ENCODE measurements at places on chromosomes 1 and 21.

- DNase-seq = no peak
These were observed 4.3 kb upstream of the NR1I3 start for GRCh38 chr1:161242313-161242712.

DNA sequence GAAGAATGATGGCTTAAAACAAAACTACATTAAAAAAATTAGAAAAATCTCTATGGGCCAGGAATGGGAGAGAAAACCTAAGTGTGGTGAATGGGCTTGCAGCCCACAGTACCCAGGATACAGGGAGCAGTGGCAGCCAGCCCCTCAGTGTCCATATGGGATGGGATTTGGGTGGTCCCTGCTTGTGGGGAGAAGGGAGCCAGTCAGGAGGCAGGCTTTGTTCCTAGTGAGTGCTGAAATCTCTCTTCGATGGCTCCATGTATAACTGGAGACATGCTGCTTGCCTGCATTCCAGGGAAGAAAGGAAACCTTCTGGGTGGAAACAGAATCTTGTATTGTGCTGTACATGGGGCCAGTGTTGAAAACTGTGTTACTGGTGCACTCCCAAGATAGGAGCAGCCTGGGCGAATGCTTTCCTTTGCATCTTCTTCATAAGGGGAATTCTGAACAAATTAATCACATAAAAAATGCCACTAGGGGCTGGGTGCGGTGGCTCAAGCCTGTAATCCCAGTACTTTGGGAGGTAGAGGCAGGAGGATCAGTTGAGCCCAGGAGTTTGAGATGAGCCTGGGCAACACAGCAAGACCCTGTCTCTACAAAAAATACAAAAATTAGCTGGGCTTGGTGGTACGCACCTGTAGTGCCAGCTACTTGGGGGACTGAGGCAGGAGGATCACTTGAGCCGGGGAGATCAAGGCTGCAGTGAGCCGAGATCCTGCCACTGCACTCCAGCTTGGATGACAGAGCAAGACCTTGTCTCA is 36.0 kb downstream of the PTPRU start:
- no peak for DNase-seq

GRCh38 chr1:25066731-25067517 is 136.8 kb upstream of the RUNX3 start:
- no peak for DNase-seq

GRCh38 chr1:158002631-158003405 is 9.4 kb downstream of the KIRREL1 start:
- DNase-seq = no peak

- DNase-seq = no peak
These were observed 80.3 kb upstream of the TLR5 start for GRCh38 chr1:223223091-223223995.

GRCh38 chr1:64574301-64574700 is 104.4 kb downstream of the CACHD1 start:
- DNase-seq = no peak

DNA sequence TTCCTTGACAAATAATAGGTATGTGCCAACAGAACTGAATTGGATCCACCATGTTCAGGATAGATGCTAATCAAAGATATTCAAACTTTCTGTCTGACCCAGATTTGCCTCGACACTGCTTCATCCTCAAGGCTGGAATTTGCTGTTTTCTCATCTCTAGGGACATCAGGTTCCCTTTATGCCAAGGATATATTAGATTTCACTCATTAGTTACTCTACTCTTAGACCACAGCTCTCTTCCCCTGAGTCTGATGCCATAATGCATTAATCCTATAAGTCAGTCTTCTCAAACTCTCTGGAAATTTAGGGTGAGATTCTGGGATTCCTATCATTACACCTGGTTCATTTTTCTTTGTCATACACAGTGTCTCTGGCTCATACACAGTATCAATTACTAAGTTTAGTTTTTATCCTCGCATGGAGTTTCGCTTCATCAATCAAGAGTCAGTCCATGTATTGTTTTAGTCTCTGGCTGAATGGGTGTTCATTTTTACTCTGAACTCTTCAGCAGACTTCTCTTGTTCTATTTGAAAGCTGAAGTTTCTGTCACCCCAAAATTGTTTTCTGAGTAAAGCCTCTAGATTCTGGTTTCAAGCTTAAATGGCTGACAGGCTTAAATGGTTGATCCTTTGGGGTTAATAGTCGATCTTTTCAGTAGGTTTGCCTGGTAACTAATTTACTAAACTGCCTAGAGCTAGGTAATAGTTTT is 9.3 kb upstream of the DCAF6 start:
- DNase-seq = no peak

DNA sequence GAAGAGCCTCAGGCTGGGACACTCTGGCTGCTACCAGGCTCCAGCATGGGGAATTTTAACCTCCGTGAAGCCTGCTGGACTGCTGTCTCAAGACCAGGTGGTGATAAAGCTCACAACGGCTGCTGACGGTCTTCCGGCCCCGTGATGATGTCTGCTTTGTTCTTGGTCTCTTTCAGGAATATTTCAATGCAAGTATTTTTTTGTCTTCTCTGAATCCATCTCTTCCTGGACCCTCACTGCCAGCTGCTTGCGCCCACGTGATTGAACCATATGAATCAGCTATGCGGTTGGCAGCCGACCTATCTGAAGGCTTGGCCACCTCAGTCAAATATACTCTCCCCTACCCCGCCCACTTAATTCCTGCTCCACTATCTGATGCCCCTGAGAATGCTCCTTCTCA is 14.6 kb upstream of the SLC6A17 start:
- DNase-seq = no peak

GRCh38 chr1:181033128-181033798 is 520 bp upstream of the MR1 start:
- DNase-seq = peak; percentile 88

- no peak for DNase-seq
These were observed 977 bp downstream of the TRAF3IP3 start for GRCh38 chr1:209756615-209757445.

DNA sequence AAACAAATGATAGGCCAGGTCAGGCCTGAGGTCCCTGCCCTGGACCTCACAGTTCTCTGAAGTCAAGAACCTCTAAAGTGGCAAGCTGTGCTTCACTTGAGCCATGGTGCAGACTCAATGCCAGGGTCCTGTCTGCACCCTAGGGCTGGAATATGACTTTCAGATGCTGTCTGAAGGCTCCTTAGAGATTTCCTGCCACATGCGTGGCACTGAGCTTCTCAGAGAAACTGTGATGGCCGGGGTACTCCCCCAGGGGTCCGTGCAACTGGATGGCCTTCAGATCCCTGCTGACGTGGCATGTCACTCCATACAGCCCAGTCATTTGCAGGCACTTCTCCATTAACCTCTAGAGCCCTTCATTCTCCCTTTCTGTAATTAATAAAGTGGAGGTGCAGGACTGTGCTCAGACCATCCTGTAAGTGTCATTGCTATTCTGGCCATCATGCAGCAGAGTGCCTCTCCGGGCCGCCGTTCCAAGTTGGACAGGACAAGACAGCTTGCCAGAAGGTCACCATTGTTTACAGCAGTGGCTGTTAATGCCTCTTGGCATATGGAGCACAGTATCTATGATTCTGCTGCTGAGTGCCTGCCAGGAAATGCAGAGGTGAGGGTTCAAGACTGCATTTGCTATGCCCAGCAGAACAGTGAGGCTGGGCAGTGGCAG is 205.1 kb upstream of the COA6 start:
- DNase-seq = no peak

DNA sequence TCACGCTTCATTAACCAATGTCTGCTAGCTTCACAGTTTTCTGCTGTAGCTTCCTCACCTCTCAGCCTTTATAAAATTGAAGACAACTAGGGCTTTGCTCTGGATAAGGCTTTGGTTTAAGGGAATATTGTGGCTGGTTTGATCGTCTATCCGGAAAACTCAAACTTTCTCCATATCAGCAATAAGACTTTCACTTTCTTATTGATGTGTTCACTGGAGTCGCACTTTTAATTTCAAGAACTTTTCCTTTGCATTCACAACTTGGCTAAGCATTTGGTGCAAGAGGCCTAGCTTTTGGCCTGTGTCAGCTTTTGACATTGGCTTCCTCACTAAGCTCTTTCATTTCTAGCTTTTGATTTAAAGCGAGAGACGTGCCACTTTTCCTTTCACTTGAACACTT is 12.9 kb downstream of the COA6 start:
- DNase-seq = no peak

DNA sequence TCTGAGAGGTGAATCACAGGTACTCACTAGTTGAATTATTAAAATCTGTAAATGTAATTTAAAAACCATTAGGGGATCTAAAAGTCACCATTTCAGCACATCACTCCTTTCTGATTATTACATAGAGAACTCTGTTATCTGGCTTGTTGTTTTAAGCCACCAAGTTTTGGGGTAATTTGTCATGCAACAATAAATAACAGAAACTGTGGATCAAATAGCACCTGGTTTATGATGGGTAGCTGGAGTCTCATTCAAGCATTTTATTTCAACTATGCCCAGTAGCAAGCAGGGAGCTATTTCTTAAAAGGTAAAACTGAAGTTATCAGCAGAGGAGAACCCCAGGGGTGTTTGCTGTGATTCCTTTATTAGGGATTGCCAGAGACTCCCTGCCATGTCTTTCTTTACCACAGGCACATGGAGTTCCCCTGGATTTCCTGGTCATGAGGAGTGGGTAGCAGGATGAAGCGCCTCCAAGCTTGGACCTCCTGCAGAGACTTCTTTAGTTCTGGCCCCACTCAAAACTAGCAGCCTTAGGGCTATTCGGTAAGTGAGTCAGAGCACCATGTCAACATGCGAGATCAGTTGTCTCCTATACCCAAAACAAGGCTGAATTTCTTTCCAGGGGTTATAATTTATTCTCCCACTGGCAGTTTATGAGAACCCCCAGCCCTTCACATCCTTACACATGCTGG is 179.2 kb downstream of the GIPC2 start:
- DNase-seq = no peak

DNA sequence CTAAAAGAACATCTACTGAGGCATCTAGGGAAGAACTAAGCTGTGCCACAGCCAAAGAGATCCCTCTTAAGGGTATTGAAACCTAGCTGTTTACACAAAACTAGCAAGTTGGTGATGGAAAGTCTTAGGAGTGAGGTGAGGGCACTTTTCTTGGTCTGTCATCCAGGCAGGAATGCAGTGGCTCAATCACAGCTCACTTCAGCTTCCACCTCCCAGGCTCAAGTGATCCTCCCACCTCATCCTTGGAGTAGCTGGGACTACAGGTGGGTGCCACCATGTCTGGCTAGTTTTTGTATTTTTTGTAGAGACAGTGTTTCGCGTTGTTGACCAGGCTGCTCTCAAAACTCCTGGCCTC is 2.4 kb downstream of the PLEKHO1 start:
- DNase-seq = no peak

- DNase-seq = no peak
These were observed 7.9 kb downstream of the H6PD start for GRCh38 chr1:9242338-9242969.

- DNase-seq = no peak
These were observed 3.4 kb upstream of the TMEM222 start for GRCh38 chr1:27318596-27318995.

DNA sequence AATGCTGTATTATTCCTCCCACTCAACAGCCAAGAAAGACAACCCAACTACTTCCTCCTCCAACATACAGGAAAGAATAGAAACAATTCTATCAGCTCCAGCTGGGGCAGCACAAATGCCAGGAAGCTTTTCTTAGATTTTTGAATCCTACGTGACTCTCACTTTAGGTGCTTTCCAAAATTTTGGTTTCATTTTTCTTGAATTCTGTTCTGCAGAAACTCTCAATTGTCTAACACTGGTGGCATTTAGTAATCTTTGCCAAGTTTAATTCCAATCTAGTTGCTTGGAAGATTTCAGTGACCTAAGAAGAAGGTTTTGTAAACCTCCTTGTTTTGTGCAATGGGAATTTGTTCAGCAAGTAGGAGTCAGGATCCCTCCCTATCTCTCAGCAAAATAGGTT is 37.1 kb upstream of the DOCK7 start:
- peak; percentile 32 for DNase-seq

- DNase-seq = no peak
These were observed 49.3 kb upstream of the ADGRL4 start for GRCh38 chr1:79055856-79056255.

DNA sequence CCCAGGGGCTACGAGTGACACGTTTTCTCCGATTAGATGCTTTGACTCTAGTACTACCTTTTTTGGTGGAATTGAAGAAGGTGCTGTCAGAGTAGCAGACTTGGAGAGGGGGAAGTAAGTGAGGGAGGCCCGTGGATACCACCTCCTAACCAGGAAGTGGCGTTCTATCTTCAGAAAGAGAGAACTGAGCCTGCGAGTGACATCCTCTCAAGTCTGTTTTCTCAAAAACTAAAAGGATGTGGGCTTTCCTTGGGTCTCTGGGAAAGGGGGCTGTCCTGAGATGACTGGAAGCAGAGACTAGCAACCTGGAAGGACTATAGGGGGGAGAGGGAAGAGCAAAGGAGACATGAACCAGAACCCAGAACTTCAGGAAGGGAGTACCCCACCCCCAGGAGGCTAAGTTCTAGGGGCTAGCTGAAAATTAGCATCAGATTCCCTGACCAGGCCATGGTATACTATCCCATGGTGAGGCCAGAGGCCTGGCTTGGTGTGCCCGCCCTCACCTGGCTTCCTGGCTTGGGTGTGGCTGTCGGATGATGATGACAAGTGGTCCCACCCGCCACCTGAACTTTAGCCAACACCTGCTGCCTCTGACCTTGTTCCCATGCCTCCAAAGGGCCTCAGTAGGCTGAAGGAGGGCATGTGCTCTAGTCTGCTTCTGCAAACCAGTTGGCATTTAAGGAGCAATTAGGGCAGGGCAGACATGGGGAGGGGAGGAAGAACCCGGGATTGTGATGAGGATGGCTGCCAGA is 49.1 kb downstream of the ATP2B4 start:
- no peak for DNase-seq

DNA sequence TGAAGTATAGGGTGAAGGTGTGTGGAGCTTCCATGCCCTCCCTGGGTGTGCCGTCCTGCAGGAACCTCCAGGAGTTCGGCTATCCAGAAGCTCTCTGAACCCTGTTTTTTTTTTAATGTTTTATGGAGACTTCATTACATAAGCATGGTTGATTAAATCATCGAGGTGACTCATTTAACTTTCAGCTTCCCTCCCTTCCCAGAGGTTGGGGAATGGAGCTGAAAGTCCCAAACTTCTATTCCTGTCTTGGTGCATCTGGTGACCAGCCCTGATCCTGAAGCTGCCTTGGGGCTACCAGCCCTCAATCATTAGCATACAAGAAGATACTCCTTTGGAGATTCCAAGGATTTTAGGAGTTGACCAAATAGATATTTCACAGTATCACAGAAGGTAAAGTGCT is 9.5 kb downstream of the RRP15 start:
- DNase-seq = no peak

DNA sequence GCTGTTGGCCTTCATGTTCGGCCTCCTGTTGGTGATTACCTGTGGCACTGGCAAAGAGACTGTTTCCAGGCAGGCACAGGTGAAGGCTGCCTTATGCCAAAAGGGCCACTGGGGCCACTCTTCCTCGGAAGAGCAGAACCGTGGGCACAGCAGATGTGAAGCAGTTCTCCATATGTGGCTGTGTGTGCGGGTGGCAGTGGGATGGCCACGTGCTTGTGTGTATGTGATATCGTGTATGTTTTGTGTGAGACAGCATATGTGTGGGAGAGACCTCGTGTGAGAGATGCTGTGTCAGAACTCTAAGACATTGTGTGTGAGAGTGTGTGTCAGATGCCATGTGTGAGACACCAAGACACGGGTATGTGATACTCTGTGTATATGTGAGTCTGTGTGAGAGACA is 53.4 kb upstream of the KDM4A start:
- no peak for DNase-seq

Data from foreskin keratinocyte (primary cell).